ENCODE measurements at places on chromosomes 13 and 19.

GRCh38 chr19:9342610-9343304 lies 18.8 kb downstream of the ZNF559 start:
- DNase-seq: no peak

- peak; percentile 42 for DNase-seq
Measured at GRCh38 chr19:48636859-48637448, at the start of gene DBP. Gene DBP, minus strand, starts transcription at chr19:48637379. Its CDS starts 385 bp downstream, at chr19:48636994.

GRCh38 chr19:45419396-45419795 lies 4.3 kb downstream of the ERCC1 start:
- DNase-seq: peak; percentile 11

DNA sequence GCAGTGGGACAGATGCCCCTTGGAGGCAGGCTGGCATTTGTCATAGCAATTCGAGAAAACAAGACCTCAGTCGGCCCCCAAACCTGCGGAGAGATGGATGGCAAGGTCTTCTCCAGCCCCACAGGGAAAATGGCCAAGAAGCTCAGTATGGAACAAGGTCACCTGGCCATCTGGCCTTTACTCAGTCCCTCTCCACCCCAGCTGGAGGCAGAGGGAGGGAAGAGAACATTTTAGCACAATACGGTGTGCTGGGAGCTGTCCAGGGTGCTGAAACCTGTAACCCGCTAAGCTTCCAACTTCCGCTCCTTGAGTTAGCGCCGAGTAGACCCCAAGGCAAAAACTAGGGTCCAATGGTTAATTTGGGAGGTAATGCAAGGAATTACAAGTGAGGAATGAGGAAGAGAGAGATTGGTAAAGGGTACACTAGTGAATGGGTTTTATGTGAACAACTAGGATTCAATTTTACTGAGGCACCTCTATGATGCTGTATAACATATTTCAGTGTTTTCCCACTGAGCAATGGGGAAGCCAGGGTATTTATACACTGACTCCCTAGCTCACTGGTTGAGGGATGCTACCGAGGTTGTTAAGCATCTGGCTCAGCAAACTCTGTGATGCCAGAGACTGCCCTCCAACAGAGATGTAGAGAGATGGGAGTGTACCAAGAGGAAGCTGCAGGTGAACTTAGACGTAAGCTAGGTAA lies 64.3 kb downstream of the CACNA1A start:
- no peak for DNase-seq

DNA sequence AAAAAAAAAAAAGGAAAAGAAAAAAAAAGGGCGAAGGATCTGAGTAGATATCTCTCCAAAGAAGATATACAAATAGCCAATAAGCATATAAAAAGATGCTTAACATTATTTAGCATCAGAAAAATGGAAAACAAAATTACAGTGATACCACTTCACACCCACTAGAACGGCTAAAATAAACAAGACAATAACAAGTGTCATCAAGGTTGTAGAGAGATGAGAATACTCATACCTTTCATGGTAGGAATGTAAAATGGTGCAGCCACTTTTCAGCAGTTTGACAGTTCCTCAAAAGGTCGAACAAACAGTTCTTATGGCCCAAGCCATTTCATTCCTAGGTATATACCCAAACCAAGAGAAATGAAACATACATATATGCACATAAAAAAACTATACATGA lies 33.5 kb downstream of the FOXO1 start:
- no peak for DNase-seq

GRCh38 chr19:55304279-55304978 lies 20.6 kb downstream of the BRSK1 start:
- DNase-seq: peak; percentile 75

- peak; percentile 8 for DNase-seq
Measured at GRCh38 chr19:12886969-12887747, at the start of gene KLF1. Gene KLF1, minus strand, starts transcription at chr19:12887201. Its CDS starts 61 bp downstream, at chr19:12887140.

GRCh38 chr13:44894001-44894770 lies 95.1 kb downstream of the NUFIP1 start:
- DNase-seq: no peak

DNA sequence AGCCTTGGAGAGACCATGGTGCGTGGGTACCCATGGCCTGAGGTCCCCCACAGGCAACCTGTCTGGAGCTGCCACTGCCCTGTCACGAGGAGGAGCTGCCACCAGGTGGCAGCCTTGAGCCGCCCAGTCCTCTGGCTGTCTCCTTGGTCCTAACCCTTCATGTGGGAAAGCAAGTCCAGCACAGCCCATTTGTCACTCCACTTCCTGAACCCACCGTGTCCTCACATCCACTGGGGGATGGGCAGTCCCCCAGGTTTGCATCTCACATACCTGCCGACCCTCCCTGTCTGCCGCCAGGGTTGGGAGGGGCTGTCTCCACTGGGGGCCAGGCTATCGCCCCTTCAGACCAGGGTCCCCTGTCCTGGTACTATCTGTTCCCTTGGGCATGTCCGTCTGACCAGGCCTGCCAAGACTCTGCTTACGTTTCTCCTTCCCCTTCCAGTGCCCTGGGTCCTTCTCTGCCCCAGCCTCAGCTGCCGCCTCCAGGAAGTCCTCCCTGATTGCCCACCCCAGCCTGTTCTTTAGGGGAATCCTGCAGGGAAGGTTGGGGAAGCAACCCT lies 4.5 kb downstream of the FAM174C start:
- DNase-seq: peak; percentile 85

GRCh38 chr19:8452446-8453123 lies 7.8 kb downstream of the HNRNPM start:
- no peak for DNase-seq

DNA sequence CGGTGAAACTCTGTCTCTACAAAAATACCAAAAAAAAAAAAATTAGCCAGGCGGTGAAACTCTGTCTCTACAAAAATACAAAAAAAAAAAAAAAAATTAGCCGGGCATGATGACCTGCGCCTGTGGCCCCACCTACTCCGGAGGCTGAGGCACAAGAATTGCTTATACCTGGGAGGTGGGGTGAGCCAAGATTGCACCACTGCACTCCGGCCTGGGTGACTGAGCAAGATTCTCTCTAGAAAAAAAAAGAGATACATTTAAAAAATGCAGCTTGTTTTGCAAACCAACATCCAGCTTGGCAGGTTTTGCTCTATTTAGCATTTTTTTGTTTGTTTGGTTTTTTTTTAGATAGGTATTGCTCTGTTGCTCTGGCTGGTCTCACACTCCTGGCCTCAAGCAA lies 6.7 kb upstream of the PGPEP1 start:
- DNase-seq: no peak
